Anterior cingulate cortex (tissue), 58 donors: ENCODE measurements at places on chromosomes 16 and 17.

DNA sequence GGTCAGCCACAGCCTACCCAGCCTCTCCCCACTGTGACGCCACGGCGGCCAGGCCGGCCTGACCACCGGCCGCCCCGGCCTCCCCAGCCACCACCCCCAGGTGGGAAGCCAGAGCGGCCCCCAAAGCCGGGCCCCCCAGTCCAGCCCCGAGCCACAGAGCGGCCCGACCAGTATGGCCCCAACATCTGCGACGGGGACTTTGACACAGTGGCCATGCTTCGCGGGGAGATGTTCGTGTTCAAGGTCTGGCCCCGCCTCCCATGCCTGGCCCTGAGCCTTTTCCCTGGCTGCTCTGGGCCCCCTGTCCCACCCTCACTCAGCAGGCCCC is 16.0 kb downstream of the MMP15 start:
- DNase-seq: no peak

GRCh38 chr17:61410141-61411010 is 10.7 kb downstream of the TBX2 start:
- peak; percentile 9 for DNase-seq

GRCh38 chr16:56856876-56857447 is 8.0 kb upstream of the SLC12A3 start:
- no peak for DNase-seq

GRCh38 chr16:74556375-74556922 is 50.5 kb downstream of the GLG1 start:
- DNase-seq: no peak

GRCh38 chr16:84649511-84649861 is 1.2 kb downstream of the KLHL36 start:
- no peak for DNase-seq

DNA sequence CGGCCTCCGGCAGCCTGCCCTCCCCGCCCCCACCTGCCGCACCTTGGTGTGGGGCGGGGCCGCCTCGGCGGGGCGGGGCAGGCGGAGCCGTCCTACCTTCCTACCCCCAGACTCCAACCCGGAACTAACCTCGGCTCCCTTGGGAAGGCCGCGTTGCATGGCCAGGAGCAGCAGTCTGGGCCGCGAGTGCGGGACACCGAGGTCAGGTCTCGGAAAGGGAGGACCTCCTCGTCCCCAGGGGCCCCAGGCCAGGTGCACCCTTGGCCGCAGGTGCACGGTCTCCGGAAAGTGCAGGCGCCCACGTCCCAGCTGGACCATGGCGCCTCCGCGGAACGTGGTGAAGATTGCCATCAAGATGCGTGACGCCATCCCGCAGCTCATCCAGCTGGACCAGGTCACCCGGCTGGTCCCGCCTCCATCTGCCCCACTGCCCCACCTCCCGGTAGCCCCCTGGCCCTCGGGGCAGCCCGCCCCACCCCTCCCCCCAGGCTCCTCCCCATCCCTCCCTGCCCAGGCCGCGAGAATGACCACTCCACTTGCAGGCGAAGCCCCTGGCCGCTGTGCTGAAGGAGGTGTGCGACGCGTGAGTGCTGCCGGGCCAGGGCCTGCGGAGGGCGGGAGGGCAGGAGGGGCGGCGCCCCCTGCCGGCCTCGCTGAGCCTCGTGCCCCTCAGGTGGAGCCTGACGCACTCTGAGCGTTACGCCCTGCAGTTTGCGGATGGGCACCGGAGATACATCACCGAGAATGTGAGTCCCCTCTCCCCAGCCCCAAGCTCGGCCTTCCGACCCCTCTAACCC is at the start of gene ELMO3:
Gene ELMO3 (plus strand): TSS at position 121 of the 797 bp plus-strand sequence. CDS start 196 bp downstream, at position 317.
- DNase-seq: no peak

- peak; percentile 76 for DNase-seq
These were observed 15.4 kb upstream of the PLLP start for GRCh38 chr16:57299719-57300386.

DNA sequence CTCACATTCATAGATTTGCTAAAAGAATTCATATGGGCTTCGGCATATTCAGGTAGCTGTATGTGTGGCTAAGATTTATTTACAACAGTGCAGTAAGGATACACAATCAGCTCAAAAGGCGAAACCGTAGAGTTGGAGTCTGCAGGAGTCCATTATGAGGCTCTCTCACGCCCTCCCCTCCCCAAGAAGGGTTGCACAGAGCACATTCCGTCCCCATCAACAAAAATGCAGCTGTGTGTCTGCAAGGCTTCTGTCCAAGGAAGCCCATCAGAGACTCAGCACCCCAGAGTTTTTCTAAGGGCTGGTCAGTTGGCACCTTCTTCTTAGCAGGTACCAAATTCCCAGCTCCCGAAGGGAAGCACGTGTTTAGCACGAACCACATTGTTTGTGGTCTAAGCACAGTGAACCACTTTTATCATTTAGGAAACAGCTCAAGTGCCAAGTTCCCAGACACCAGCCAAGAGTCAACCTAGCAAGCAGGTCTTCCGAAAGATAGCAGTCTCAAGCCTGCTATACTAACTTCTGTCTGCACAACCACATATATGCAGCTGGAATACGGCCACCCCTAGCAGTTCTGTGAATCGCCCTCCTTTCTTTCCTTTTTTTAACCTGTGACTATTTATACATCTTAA is 28.5 kb upstream of the MEAK7 start:
- DNase-seq: no peak

DNA sequence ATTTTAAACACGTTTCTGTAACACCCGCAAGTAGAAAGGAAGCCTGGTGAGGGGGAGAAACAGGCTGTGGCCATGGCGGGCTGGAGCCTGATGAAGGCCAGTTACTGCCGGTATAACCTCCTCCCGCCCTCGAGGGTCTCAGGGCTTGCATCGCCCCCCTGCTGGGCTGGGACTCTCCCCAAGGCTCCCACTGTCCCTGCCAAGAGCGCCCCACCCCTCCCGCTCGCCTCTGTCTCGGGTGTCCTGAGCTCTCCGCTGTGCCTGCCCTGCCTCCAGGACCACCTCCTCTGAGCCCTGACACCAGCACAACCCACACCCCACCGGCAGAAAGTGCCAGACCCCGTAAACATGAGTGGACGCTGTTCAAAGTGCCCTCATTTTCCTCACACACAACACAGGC is 18.7 kb downstream of the TMEM204 start:
- DNase-seq: no peak

GRCh38 chr16:63625126-63625525 is 1496.7 kb downstream of the CDH11 start:
- no peak for DNase-seq

- no peak for DNase-seq
These were observed 164.0 kb upstream of the HS3ST3A1 start for GRCh38 chr17:13765701-13766100.

DNA sequence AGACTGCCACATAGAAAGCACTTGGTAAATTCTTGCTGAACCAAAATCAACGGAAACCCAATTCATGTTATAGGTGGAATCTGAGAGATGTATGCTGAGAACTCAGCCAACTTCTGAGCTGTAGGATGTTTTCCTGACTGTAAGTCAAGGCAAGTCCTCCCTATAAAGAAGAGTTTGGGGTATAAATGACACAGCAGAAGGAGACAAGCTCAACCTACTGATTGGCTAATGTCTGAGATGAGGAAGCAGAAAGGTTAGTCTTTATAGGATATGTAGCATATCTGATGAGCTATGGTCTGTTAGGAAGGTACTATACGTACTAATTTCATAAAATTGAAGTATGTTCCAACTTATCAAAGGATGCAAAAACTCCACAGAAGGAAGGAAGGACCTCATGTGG is 99.5 kb downstream of the XYLT1 start:
- no peak for DNase-seq

DNA sequence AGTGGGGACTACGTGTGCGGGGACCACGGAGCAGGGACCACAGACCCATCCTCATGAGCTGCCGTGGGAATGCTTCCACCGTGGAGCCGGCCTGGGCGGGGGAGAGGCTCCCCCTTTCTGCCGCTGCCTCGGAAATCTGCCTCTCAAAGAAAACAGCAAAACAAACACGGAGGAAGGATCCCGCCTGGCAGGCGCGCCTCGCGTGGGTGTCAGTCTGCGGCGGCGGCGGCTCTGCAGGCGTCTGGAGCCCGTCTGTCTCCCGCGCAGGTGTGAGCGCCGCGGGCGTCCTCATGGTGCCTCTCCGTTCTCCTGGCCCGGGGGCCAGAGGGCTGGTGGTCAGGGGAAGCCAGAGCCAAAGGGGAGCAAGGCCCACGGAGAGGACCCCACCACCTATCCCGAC is 27.5 kb downstream of the GSE1 start:
- DNase-seq: no peak

DNA sequence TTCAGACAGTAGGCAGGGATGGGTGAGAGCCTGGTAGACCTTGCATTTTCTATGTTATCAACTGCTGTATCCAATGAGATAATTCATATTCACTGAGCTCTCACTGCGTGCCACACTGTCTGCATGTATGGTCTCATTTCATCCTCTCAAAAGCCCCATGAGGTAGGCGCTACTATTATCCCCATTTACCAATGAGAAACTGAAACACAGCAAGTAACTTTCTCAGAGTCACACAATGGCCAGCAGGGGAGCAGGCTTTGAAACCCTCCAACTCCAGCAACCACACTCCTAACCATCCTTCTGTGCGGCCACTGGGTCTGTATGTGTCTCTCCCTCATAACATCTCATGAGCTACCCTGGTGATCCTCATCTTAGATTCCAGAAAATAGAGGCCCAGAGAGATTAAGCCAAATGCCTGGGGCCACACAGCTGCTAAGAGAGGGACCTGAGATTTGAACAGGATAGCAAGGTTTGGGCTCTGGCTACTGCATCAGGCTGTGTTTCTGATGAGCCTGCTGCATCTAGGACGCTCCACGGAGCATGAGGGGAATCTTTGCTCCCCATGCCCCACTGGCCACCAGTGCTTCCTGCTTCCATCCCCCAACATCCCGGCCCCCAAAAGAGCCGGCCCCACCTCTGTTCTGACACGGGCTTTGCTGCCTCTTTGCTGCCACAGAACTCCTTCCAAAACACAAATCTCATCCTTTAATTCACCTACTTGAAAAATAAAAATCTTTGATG is 3.2 kb downstream of the CCR7 start:
- no peak for DNase-seq

- no peak for DNase-seq
These were observed 416.3 kb upstream of the MAF start for GRCh38 chr16:80016731-80017326.

GRCh38 chr16:84604477-84605013 is 13.3 kb downstream of the COTL1 start:
- DNase-seq: no peak
